ENCODE measurements at places on chromosomes 1 and 21.
A peak's percentile ranks its signal among the peaks of the same experiment; 100 is the strongest.

GRCh38 chr1:36342426-36343185 lies 19.2 kb upstream of the EVA1B start:
- DNase-seq = peak; percentile 37

DNA sequence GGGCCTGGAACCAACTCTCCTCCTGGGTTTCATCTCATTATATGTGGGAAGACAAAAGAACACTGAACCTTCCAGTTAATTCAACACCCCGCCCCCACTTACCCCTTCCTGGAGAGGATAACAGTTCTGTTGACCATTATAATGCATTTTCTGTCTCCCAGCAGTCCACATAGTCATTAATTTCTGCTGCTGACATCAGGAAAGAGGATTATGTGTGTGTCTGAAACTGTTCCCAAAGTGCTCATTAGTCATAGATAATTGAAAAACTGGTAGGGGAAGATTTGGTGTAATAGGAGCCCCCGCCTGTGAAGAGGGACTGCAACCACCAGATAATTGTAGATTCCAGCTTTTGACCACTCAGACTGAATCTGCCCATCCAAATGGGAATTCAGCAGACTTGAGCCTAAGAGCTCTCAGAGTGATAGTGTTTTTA lies 208.7 kb downstream of the FGGY start:
- DNase-seq = no peak

DNA sequence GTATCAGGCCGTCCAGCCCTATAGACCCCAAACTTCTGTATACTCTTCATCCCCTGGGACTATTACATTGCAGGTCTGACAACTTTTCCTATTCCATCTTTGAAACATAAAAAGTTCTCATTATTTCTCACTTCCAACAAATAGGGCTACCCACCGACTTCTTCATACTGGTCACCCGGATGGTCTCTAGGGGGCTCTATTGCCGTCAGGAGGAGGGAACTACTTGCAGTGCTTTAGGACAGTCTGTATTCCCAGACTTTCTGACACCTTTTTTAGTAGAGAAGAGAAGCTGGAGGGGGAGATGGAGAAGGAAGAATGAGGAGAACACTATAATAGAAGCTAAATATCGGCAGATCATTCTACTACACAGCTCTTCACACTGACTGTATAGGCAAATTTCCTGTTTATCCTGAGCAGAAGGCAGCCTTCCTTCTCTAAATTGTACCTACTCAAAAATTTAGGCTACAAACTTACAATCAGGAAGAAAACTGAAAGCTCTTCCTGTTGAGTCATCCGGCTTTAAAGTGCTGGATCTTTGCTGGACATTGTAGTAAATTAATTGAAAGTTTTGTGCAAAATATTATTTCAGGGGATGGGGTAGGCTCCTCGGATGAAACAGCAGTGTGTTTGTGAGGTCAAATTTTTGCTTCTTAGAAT lies 54.6 kb downstream of the CDC7 start:
- DNase-seq = no peak

- no peak for DNase-seq
These were observed 330.1 kb upstream of the PBX1 start for GRCh38 chr1:164228928-164229327.

DNA sequence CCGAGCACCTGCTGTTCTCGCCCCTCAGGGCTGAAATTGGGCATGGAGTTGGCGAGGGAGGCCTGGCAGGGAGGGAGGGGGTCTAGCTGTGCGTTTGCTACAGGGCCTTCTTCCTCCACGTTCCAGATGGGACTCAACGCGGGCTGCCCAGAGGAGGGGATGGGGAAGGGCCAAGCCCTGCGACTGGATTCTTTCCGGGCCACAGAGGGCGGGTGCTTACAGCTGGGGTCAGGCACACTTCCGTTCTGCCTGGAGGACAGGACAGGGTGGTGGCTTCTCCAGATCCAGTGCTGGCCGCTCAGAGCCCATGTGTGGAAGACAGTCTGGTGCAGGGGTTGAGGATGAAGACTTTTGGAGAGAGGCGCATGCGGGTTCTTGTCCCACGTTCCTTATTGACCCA lies 90.0 kb downstream of the EDEM3 start:
- DNase-seq = no peak

GRCh38 chr1:5239911-5240310 lies 585.5 kb downstream of the AJAP1 start:
- no peak for DNase-seq

GRCh38 chr1:236185687-236186086 lies 43.3 kb downstream of the GPR137B start:
- no peak for DNase-seq

GRCh38 chr1:2455757-2456156 lies 20.3 kb upstream of the PLCH2 start:
- DNase-seq = no peak

DNA sequence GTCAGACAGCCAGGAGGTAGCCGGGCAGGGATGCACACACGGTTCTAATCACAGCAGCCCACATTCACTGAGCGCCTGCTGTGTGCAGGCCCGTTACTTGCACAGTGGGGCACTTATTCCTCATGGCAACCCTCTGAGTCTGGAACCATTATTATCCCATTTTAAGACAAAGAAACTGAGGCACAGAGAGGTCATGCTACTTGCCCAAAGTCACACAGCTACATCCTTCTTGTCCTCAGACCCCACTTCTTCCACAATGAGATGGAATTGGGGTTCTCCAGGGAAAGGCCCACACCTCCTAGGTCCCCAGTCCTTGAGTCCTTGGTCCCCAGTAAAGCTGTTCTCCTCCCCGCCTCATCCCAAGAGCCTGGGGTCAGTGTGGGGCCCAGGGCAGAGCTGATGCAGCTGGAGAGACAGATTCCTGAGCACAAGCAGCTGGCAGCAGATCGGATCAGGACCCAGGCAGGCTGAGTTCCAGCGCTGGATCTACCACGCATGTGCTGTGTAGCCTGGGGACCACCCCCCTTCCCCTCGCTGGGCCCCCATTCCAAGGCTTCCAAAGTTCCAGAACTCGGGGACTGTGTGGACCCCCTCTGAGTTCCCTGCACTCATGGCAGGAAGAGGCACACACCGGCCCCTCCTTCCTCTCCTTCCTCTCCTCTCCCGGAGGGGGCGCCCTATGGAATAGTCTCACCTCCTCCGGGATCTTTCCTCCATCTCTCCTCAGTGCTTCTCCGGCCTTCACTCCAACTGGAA lies 393.4 kb downstream of the MATN1 start:
- no peak for DNase-seq

DNA sequence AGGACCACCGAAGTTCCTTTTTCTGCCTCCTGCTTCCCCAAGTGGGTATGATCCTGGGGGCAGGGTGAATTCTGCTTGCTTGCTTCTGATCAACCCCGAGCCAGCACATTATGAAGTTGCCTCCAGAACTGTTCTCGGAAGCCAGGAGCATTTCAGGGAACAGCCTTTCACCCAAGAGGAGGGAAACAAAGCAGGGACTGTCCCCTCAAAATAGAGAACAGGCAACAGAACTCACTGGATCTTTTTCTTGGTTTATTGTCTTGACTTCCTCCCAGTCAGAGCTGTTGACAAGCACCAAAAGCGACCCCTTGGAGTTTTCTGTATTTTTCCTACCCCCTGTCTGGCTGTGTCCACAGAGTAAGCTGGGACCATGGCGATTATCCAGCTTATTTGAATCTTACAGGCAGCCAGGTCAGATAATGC lies 258.3 kb upstream of the SGIP1 start:
- peak; percentile 7 for DNase-seq

- DNase-seq = peak; percentile 18
These were observed 30.8 kb upstream of the PTGFRN start for GRCh38 chr1:116878804-116879477.

DNA sequence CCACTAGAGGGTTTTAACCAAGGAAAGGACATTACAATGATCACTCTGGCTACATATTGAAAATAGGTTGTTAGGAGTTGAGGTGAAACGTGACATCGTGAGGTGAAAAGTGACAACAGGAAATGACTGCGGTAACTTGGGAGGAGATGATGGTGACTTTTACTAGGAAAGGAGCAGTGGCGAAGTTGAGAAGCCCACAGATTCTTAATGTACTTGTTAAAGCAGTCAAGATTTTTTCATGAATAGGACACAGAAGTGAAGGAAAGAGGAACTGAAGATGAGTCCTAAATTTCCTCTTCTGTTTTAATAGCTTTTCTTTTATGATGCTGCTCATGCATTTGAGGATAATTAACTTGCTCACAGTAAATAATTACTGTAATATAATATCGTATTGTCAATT lies 59.5 kb downstream of the OMA1 start:
- DNase-seq = no peak

GRCh38 chr21:32442566-32443318 lies 30.2 kb downstream of the EVA1C start:
- DNase-seq = no peak

GRCh38 chr1:110069404-110070281 lies 829 bp downstream of the ALX3 start:
- DNase-seq = no peak

DNA sequence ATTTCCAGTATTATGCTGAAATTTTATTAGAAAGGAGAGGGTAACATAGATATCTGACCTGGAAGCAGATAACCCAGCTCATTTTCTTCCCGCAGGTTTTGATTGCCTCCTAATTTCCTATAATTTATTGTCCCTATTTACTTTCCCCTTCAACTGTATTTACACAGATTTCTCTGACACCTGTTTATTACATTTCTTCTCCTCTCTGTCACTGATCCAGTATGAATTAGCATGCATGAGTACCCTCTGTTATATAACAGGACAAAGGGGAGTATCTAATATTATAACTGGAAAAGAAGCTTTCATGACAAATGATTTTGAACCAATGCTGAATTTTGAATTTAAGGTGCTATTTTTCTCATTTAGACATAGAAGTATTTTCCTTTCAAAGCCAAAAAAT lies 37.4 kb downstream of the DENND1B start:
- peak; percentile 68 for DNase-seq

GRCh38 chr1:68166348-68166747 lies 66.0 kb downstream of the WLS start:
- no peak for DNase-seq

DNA sequence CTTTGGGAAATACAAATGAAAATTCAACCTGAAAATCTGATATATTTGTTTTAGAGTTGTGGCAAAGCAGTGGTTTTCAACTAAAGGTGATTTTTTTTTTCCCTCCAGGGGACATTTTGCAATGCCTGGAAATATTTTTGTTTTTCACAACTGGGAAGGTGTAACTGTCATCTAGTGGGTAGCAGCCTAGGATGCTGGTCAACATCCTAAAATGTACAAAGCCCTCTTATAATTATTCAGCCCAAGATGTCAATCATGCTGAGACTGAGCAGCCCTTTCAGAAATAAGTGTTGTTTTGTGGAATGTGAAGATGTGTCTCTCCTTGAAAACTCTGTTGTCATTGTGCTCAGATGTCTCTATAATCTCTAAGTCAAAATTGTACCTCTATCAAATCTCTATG lies 95.2 kb upstream of the NCAM2 start:
- DNase-seq = no peak

GRCh38 chr1:20932437-20932977 lies 145.4 kb upstream of the HP1BP3 start:
- DNase-seq = no peak

GRCh38 chr1:179047636-179047997 lies 21.9 kb downstream of the FAM20B start:
- DNase-seq = no peak

GRCh38 chr1:116425987-116426386 lies 52.9 kb downstream of the ATP1A1 start:
- no peak for DNase-seq

DNA sequence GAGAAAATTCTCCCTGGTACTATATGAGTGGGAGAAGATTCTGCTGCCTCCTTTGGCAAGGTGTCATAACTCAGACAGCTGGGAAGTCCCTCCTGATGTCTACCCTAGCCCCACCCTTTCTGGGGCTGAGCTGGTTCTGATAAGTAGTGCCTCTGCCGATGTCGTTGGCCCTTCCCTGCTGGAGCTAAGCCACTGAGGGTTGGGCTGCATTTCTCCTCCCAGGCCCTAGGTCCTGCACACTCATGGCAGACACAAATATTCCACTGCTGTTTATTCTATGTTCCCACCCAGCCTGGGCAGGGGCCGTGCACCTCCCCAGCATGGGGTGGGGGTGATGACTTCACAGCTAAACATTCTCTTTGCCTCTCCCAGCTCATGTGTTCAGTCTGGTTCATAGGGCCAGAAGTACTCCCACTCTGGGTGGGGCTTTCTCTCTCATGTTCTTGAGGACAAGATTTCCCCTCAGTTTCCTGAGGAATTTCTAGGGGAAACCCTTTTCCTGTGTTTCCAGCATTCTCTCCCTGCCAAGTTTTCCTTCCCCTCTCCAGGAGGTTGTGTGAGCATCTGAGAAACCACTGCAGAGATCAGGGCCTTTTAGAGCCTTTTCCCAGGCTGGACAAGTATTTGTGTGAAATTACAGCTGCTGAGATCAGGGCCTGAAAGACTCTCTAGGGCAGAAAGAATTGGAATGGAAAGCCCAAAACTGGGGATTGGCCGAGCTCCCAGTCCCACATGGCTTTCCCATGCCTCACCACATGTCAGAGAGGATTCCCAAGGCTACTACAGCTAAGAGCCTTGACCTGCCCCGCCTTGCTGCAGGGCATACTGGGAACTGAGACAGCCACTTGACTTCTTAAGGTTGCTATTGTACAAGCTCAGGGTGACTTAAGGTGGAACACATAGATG lies 66.2 kb downstream of the ATP2B4 start:
- peak; percentile 75 for DNase-seq

GRCh38 chr1:92791487-92792066 lies 6.7 kb upstream of the EVI5 start:
- DNase-seq = no peak

GRCh38 chr1:183841550-183841949 lies 36.6 kb downstream of the RGL1 start:
- DNase-seq = no peak

GRCh38 chr1:52002038-52002917 lies 11.8 kb upstream of the RAB3B start:
- peak; percentile 69 for DNase-seq

GRCh38 chr1:77642941-77643340 lies 39.5 kb downstream of the ZZZ3 start:
- DNase-seq = no peak

- no peak for DNase-seq
These were observed 91.1 kb upstream of the ZBTB18 start for GRCh38 chr1:243959998-243960397.

GRCh38 chr1:6519491-6519934 lies 28.0 kb upstream of the PLEKHG5 start:
- no peak for DNase-seq

DNA sequence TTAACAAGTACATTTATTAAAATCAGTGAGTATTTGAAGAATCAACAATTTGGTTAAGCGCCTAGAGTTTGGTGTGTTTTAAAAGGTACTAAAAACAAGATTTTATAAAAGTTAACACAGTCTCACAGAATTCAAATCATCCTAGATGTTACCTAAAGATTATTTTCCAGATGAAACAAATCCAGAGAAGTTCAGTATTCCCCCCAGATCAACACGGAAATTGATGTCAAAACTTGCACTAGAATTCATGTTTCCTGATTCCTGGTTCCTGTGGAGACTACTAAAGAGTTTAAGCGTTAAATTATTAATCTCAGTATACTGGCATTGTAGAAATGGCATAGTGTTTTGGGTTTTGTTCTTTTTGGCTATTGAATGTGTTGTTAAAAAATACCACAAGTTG lies 1.4 kb downstream of the PTBP2 start:
- no peak for DNase-seq
